ENCODE measurements at places on chromosomes 1 and 21.

DNA sequence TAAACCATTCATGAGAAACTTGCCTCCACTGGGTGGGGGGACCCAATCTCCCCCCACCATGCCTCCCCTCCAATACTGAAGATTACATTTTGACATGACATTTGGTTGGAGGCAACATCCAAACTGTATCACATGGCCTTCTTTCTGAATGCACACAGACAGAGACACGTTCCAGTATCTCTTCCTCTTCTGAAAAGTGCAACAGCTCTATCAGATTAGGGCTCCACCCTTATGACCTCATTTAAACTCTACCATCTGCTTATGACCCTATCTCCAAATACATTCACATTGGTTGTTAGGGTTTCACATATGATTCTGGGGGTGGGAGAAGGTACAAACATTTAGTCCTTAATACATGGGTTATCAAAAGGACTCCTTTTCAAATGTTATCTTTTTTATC lies 481.8 kb upstream of the NFIA start:
- DNase-seq = no peak

DNA sequence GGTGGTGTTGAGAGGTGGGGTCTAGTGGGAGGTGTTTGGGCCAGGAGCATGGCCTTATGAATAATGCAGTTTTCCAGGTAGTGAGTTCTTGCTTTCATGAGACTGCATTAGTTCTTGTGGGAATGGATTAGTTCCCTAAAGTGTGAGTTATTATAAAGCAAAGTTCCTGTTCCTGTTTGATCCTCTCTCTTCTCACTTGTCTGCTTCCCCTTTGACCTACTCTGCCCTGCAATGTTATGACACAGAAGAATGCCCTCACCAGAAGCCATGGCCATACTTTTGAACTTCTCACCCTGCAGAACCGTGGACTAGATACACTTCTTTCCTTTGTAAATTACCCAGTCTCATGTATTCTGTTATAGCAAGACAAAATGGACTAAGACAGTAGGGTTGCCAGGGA lies 53.6 kb downstream of the MAP3K7CL start:
- DNase-seq = no peak

DNA sequence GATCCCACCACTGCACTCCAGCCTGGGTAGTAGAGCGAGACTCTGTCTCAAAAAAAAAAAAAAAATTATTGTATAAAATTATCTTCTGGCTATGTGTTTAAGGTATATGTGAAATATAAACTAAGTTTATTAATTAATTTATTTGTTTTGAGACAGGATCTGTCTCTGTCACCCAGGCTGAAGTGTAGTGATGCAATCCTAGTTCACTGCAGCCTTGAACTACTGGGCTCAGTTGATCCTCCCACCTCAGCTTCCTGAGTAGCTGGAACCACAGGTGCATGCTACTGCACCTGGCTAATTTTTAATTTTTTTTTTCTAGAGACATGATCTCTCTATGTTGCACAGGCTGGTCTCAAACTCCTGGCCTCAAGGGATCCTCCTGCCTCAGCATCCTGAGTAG lies 67.9 kb downstream of the RD3 start:
- DNase-seq = no peak

GRCh38 chr1:11365744-11366387 lies 92.9 kb downstream of the UBIAD1 start:
- DNase-seq = no peak

DNA sequence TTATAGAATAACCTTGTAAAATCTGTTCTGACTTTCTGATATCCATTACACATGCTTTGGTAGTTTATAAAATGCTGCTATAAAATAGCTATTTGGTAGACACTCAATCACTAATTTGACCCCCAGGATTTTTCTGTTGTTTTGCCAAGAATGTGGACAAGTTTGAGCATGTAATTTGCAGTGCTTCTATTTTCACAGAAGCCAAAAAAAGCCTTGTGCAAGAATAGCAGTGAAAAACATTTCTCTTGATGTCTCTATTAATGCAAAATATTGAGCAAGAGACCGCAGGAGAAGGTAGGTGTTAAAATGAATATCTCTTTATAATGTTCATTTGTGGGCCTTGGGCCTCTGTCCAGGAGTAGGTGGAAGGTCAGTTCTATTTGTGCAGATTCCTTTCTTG lies 22.5 kb downstream of the MAP3K7CL start:
- no peak for DNase-seq

- no peak for DNase-seq
Observed at GRCh38 chr1:159911326-159912070, 11.5 kb upstream of the CFAP45 start.

Data from astrocyte of the spinal cord (primary cell).